ENCODE measurements at places on chromosomes 6 and 20. TPM values are rescaled to one million over a fixed set of nuclear protein-coding genes. Genes with fewer than 3 reads are reported as not detected.

The SOX4 gene
- 24.6 TPM for total RNA-seq

The MLIP gene
- total RNA-seq = not detected

The BMP5 gene
- 1.4 TPM for total RNA-seq

The BTN1A1 gene
- not detected for total RNA-seq

The TFAP2D gene
- not detected for total RNA-seq

The KCNQ2 gene
- total RNA-seq = 0.17 TPM

The BPIFB1 gene
- total RNA-seq = not detected

The DNMT3B gene
- 3.7 TPM for total RNA-seq

The MYCT1 gene
- total RNA-seq = 0.06 TPM

The HAO1 gene
- total RNA-seq = not detected

The RUNX2 gene
- 11.8 TPM for total RNA-seq

- peak; percentile 67 for DNase-seq
Measured at GRCh38 chr20:51014797-51015722, 7.8 kb downstream of the KCNG1 start.

GRCh38 chr6:121523628-121524027, 88.2 kb downstream of the GJA1 start:
- DNase-seq = peak; percentile 38

DNA sequence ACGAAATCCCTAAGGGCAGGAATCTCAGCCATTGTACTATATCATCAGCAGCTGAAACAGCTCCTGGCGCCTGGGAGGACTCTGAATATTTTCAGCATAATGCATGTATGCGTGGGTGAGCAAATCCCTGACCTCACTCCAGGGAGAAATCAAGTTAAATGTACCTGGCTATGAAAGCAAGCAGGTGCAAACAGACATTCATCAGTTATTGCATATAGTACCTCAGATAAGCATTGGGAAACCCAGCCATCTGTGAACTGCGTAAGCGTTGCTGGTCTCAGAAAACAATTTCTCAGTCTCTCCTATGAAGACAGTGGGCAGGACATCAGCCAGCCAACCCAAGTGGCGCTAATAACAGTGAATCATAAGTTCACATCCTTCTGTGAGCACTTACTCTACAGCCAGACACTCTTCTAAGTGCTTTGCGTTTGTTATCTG, 622.6 kb downstream of the EPM2A start:
- DNase-seq = no peak

GRCh38 chr20:58389324-58389967, 417 bp downstream of the VAPB start:
- peak; percentile 47 for DNase-seq

DNA sequence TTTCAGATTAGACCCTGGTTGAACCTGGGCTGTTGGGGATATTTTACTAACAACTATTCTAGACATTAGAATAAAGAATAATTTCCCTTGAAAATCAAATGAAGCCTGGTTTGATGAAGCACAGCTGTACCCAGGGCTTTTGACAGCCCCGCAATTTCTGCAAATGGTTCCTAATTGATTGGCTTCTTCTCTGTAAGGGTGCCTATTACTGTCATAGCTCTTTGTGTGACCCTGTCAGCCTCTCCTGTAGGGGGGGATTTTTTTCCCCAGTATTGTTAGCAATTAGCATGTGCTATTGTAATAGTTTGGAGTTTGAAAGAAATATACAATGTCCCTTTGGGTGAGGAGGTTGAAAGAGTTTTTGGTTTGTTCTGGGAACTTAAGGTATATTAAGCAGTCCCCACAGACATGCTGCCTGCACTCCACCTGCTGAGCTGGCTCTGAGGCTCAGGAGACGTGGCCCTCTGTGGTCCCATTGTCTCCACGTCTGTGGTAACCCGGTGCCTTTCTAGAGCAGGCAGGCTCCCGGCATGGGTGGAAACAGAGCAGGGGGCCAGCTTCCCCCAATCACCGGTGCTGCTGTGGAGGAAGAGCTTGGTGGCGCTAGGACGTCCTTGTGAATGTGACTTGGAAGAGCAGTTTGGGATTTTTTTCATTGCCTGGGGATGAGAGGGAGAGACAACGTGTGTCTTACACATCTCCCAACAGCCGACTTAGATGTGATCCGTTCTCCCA, 47.3 kb upstream of the CLDN20 start:
- no peak for DNase-seq

- DNase-seq = no peak
Measured at GRCh38 chr6:125818772-125819260, 28.1 kb downstream of the NCOA7 start.

- no peak for DNase-seq
Measured at GRCh38 chr20:40542065-40542464, 147.0 kb downstream of the MAFB start.

DNA sequence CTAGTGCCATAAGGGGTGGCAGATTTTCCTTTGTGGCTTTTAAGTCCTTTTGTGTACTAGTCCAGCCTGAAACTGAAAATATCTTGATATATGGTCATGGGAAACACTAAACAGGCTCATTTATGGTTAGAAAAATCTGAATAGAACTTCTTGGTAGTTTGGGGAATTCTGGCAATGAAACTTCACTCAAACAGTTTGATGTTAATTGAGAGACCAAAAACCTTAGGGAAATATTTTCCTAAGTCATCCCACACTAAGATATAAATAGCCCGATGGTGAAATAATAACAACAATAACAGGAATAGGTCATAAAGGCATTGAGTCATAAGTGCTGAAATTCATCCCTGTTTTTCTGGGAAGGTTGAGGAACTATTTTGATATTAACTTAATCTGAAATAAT, 146.2 kb upstream of the SMLR1 start:
- no peak for DNase-seq

- no peak for DNase-seq
Measured at GRCh38 chr6:20954315-20954714, 420.1 kb downstream of the CDKAL1 start.

GRCh38 chr6:41332241-41332640, 3.2 kb upstream of the NCR2 start:
- no peak for DNase-seq

- no peak for DNase-seq
Measured at GRCh38 chr6:145731447-145731846, 3.9 kb downstream of the EPM2A start.

DNA sequence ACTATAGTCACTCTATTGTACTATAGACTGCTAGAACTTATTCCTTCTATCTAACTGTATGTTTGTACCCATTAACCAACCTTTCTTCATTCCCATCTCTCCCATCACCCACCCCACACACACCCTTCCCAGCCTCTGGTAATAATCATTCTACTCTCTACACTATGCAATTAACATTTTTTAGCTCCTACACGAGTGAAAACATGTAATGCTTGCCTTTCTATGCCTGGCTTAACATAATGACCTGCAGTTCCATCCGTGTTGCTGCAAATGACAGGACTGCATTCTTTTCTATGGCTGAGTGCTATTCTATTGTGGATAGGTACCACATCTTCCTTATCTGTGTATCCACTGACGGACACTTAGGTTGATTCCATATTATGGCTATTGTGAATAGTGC, 95.5 kb downstream of the ALDH8A1 start:
- DNase-seq = no peak

- DNase-seq = no peak
Measured at GRCh38 chr20:16030253-16030652, 543.0 kb downstream of the KIF16B start.

DNA sequence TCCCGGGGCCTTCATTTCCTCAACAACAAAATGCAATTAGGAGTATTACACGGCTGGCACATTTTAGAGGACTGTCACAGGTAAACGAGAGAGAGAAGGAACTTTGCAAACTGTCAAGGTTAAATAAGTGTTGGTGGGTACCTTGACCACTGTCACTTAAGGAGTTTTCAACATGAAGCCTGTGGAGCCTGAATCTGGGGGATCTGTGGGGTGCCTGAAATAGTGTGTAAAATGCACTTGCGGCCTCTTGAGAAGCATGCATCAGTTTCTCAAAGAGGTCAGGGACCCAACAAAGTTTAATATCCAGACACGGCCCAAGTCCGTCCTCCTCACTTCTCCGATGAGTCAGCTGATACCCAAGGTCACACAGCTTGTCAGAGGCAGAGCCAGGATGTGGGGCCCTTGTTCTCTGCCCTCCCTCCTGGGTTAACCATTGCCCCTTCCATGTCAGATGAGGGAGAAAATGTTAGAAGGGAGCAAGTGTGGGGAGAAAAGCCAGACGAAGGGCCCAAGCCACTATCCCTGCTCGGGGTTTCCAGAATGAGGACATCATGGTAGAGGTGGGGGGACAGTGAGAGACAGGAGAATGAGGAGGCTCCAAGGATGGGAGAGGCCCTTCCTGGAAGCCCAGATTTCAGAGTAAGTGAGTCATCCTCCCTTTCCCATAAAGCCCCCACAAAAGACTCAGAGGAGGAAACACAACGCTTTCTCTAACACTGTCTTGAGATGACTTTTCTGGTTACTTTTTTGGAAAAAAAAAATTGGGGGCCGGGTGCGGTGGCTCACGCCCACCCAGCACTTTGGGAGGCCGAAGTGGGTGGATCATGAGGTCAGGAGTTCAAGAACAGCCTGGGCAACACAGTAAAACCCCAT, 42.2 kb downstream of the C6orf132 start:
- peak; percentile 74 for DNase-seq

DNA sequence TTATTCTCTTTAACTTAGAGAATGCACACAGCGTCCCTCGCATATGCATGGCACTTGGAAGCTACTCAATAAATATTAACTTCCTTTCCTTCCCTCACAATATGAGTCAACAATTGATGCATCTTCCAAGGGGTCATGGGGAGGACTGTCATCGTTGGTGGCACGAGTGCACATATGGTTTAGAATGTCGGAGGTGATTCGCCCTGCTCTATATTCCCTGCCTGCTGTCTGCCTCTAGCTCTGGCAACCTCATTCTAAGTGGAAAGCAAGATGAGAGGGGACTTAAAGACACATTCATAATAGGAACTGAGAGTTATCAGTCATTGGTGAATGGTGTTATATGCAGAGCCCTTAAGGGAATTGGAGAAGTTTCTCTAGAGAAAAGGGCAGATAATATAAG, 44.6 kb downstream of the MAK start:
- no peak for DNase-seq

DNA sequence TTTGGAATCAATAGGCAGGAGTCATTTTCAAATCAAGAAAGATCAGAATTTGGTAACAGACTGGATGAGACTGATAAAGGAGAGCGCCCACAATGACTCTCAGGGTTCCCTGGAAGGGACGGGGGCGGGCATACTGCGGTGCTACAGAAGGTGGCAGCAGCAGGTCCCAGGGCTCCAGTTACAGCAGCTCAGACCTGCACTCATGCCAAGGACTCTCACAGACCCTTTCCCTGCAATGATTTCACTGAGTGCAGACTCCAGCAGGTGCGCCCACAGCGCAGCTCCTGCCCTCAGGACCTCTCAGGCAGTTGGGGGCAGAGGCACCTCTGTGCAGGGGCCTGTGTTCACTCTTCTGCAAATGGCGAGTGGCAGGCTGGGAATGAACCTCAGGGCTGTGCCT, 359.8 kb downstream of the ZFAND3 start:
- DNase-seq = no peak

- no peak for DNase-seq
Measured at GRCh38 chr6:13373919-13374318, 45.6 kb upstream of the TBC1D7 start.

- DNase-seq = no peak
Measured at GRCh38 chr6:143538374-143538773, 26.9 kb upstream of the FUCA2 start.

DNA sequence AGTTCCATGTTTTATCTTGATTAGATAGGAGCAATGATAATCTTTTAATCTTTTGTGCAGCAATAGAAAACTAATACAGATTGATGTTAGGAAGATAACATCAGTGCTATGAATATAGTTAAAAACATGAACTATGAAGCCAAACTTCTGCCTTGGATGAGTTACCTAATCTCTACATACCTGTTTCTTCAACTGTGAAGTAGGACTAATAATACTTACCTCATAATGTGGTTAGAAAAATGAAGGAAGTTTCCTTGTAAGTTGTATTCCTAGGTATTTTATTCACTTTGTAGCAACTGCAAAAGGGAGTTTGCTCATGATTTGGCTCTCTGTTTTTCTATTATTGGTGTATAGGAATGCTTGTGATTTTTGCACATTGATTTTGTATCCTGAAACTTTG, 111.9 kb downstream of the FRK start:
- DNase-seq = no peak

DNA sequence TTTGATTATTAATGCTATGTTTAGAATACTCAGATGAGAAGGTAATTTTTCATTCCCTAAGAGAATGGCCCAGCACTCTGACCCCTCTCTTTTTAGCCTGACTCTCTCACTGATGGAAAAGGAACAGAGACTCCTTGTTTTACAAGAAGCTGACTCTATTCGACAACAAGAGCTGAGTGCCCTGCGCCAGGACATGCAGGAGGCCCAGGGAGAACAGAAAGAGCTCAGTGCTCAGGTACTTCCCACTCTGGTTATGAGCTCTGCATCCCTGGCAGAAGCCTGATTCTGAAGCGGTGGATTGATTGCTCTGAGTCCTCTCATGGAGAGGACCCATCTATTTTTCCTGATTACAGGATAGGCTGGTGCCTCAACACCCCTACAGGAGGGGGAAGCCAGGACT, 33.0 kb downstream of the C20orf173 start:
- DNase-seq = no peak

DNA sequence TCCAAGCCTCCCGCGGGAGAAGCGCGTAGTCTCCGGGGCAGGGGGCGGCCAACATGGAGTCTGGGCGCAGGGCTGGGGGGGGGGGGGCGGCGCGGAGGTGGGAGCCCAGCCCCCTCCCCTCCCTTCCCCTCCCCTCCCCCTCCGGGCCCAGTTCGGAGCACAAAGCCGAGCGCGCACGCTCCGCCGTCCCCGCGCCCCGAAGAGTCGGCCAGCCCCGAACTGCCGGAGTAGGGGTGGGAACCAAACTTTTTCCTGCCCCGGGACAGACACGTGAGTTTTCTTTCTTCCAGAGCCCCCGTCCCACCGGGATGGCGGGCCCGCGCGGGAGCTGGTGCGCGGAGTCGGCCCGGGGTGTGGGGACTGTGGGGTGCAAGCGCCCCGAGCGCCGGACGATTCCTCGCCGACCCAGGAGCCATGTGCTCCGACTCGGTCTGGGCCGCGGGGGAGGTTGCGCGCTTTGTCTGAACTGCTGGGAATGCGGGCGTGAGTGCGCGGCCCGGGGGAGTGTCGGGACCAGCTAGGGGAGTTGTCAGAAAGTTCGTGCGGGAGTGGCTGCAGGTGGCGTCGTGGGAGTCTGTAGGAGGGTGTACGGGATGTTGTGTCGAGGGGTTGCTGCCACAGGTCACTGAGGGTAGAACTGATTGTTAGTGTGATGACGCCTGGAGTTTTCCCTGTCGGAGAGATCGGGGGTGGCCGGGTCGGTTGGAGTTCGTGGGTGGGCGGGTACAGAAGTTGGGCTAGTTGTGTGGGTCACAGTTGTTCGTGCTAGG, 1.2 kb downstream of the TGIF2 start:
- DNase-seq = peak; percentile 74

DNA sequence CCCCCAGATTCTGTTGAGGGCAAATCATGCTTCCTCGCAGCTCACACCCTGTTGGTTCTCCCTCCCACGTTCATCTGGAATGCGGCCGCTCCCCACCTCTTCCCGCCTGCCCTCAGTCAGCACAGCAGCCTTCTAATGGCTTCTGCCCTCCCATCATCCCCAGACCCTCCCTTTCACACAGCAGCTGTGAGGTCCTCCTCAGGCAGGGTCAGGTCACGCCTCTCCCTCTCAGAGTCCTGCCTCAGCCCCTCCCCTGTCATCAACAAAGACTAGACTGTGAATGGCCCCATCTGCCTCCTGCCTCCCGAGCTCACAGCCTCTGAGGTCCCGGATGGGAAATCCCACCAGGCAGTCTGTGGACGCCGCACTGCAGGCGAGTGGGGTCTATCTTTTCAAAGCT, 7.9 kb upstream of the BHLHE23 start:
- peak; percentile 72 for DNase-seq

GRCh38 chr6:53366128-53366641, 17.4 kb upstream of the ELOVL5 start:
- no peak for DNase-seq

- DNase-seq = no peak
Measured at GRCh38 chr20:49656304-49656703, 57.4 kb downstream of the B4GALT5 start.
